CD14-positive monocyte (primary cell): ENCODE measurements at places on chromosomes 4 and X. TPM values are rescaled to one million over a fixed set of nuclear protein-coding genes. Genes with fewer than 3 reads are reported as not detected.

The PALLD gene
- 11.8 TPM for polyA plus RNA-seq

The CCSER1 gene
- 0.09 TPM for polyA plus RNA-seq

The F9 gene
- not detected in 2 replicates for polyA plus RNA-seq

The SORBS2 gene
- polyA plus RNA-seq, result not detected in 2 replicates

The POLA1 gene
- 1.2 TPM for polyA plus RNA-seq

The GNL3L gene
- 20.7 TPM for polyA plus RNA-seq

The TMEM156 gene
- polyA plus RNA-seq, result 0.06 and 0.43 TPM in 2 replicates

The AKAP14 gene
- polyA plus RNA-seq, result not detected

The EGFL6 gene
- polyA plus RNA-seq, result not detected

The ERAS gene
- 0.13 and 0.15 TPM in 2 replicates for polyA plus RNA-seq

The HPF1 gene
- polyA plus RNA-seq, result 7.1 and 10.2 TPM in 2 replicates

The TBX22 gene
- polyA plus RNA-seq, result not detected

The KLF3 gene
- polyA plus RNA-seq, result 53.9 TPM

The COL4A6 gene
- polyA plus RNA-seq, result not detected in 2 replicates

The ZFP42 gene
- not detected for polyA plus RNA-seq

The FRMD7 gene
- not detected in 2 replicates for polyA plus RNA-seq

The AMBN gene
- not detected for polyA plus RNA-seq

The DNAAF6 gene
- not detected for polyA plus RNA-seq

The EVC2 gene
- polyA plus RNA-seq, result 0.08 TPM

The SLC25A14 gene
- 7.5 TPM for polyA plus RNA-seq

The FGB gene
- not detected for polyA plus RNA-seq

The PABPC4L gene
- polyA plus RNA-seq, result not detected in 2 replicates

The MAGEA4 gene
- not detected for polyA plus RNA-seq

The SPACA5 gene
- not detected for polyA plus RNA-seq

The RHOH gene
- polyA plus RNA-seq, result 1.2 TPM

The FAM47A gene
- not detected for polyA plus RNA-seq

The FHIP1A gene
- polyA plus RNA-seq, result not detected

The NDNF gene
- polyA plus RNA-seq, result not detected in 2 replicates

The VCX3A gene
- polyA plus RNA-seq, result not detected

The GUCY2F gene
- polyA plus RNA-seq, result not detected

The NPNT gene
- not detected for polyA plus RNA-seq

The UCP1 gene
- not detected for polyA plus RNA-seq

The HMX1 gene
- not detected for polyA plus RNA-seq

The DUSP9 gene
- polyA plus RNA-seq, result not detected

The PDS5A gene
- 8.6 and 19.4 TPM in 2 replicates for polyA plus RNA-seq

The EDA gene
- polyA plus RNA-seq, result 0.11 and 0.20 TPM in 2 replicates

The NHS gene
- 1.3 TPM for polyA plus RNA-seq
